Effector CD4-positive, alpha-beta T cell (primary cell): ENCODE measurements at places on chromosomes 2 and 18.

DNA sequence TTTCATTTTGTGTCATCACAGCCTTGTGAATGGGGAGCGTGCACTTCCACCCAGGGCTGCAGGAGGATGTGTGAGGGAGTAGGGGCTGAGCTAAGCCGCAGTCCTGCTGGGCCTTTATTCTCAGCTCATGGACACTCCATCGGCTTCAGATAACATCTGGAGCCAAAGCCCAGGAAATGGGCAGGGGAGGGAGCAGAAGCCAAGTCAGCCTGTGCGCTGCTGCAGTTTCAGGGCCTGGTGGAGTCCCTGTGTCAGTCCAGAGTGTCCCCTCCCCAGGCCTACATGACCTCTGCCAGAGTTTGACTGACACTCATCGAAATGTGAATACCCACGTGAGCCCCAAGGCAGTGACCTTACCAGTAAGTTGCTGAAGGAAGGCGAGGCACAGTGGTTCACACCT lies 242.2 kb downstream of the LOXHD1 start:
- no peak for DNase-seq

- DNase-seq, result no peak
Measured at GRCh38 chr18:50107468-50107977, 87.4 kb downstream of the MYO5B start.

DNA sequence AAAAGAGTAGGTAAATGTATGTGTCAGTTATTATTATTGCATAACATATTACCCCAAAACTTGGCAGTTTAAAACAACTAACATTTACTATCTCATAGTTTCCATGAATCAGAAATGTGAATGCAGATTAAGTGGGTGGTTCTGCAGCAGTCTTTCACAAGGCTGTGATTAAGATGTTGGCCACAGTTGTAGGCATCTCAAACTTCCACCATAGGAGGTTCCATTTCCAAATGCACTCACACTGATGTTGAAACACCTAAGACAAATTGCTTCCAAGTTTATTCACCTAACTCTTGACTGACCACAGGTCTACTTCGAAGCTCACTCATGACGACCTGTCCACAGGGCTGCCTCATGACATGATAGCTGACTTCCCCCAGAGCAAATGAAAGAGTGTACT lies 360.8 kb downstream of the GRB14 start:
- DNase-seq, result no peak

GRCh38 chr2:147173189-147173581 lies 671.6 kb upstream of the ACVR2A start:
- DNase-seq, result no peak

DNA sequence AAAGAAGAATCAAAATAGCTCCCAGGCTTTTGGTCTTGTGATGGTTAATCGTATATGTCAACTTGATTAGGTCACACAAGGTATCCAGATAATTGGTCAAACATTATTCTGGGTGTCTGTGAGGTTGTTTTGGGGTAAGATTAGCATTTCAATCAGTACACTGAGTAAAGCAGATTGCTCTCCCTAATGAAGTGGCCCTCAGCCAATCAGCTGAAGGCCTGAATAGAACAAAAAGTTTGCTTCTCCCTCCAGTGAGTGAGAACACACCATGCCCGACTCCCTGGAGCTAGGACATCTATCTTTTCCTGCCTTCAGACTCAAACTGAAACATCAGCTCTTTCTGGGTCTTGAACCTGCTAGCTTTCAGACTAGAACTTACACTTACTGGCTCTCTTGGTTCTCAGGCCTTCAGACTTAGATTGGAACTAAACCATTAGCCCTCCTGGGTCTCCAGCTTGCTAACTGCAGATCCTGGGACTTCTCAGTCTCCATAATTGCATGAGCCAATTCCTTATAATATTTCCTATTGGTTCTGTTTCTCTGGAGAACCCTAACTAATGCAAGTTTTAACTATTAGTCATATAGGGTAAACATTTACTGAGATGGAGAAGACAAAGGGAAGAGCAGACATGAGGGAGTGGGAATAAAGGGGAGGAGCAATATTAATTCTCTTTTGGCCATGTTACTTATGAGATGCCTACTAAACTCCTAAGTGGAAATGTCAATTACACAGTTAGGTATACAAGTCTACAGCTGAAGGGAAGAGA lies 25.5 kb downstream of the LNPK start:
- DNase-seq, result no peak

- no peak for DNase-seq
Measured at GRCh38 chr18:43501099-43501498, 223.8 kb upstream of the SYT4 start.

- no peak for DNase-seq
Measured at GRCh38 chr2:221154176-221154575, 417.9 kb downstream of the EPHA4 start.

- peak; percentile 15 for DNase-seq
Measured at GRCh38 chr18:9147440-9148202, 11.0 kb downstream of the ANKRD12 start.

DNA sequence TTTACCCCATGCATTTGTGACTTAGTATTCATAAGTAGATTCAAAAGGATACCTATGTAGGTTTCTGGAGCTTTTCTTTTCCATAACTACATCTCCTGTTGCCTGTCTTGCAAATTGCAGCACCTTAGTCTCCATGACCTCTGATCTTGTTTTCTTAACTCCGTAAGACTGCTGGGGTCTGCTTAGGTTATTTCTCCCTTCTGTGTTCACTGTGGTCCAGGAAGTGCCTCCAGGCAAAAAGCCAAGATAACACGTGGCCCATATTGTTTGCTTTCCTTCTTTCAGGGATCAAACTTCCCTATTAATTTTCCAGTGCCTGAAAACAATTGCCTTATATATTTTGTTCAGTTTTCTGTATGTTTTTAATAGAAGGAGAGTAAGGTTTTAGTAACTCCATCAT lies 86.4 kb downstream of the GCA start:
- DNase-seq, result no peak

DNA sequence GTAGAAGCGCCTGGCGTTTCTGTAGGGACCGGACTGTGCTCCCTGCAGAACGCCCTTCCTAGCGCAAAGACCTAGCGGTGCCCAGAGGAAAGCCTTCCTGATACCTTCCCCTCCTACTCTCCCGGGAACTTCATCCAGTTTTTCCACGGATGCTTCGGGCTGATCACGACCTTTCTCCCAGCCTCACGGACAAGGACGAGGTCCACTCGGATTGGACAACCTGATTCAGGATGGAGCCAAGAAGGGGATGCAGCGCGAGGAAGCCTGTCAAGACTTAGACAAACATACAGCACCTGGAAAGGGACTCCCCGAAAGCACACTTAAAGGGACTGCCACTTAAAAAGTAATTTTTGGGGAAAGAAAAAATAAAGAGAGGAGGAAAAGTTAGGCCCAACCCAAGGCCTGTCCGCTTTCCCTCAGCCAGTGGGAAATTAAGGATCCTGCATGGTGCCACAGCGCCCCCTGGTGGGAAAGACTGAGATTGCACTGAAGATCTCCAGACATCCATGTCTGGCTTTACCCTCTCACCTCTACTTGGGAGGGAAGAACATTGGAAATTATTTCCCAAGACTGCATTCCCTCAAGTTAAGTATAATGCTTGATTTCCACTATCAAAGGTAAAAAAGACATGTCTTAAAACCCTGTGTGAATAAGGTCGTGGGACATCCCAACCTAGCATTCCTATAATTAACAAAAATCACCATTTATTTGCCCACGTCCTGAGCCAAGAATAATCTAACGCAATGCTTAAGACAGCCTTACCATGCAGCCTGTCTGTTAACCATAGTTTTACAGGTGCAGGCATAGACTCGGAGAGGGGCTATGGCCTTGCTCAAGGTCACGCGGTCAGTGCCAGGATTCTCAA lies 13.4 kb upstream of the COPS8 start:
- DNase-seq, result peak; percentile 69

- no peak for DNase-seq
Measured at GRCh38 chr2:177753682-177754491, 318.7 kb downstream of the PDE11A start.

DNA sequence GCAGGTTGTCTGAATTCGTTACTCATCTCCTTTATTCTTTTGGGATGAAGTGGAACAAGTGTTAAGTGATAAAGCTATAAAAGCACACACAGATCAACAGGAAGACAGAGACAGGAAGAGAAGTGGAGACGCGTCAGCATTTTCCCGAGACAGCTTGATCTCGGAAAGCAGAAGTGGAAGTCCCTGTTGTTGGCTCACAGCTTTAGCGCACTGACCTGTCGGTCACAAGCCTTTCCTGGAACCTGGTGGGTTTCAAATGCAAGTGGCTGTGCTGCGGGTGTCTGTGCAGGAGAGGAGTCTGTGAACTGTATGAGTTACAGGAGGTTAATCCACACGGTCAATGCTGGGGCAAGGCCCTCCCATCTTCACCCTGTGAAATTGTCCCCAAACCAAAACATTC lies 116.6 kb upstream of the PELI1 start:
- DNase-seq, result no peak

GRCh38 chr2:156087875-156088274 lies 244.6 kb downstream of the NR4A2 start:
- no peak for DNase-seq

- DNase-seq, result no peak
Measured at GRCh38 chr2:149087751-149088150, 49.3 kb downstream of the LYPD6B start.
